ENCODE measurements at places on chromosomes 6 and 20.

GRCh38 chr6:110064744-110065524, 86.8 kb downstream of the GPR6 start:
- no peak for DNase-seq

DNA sequence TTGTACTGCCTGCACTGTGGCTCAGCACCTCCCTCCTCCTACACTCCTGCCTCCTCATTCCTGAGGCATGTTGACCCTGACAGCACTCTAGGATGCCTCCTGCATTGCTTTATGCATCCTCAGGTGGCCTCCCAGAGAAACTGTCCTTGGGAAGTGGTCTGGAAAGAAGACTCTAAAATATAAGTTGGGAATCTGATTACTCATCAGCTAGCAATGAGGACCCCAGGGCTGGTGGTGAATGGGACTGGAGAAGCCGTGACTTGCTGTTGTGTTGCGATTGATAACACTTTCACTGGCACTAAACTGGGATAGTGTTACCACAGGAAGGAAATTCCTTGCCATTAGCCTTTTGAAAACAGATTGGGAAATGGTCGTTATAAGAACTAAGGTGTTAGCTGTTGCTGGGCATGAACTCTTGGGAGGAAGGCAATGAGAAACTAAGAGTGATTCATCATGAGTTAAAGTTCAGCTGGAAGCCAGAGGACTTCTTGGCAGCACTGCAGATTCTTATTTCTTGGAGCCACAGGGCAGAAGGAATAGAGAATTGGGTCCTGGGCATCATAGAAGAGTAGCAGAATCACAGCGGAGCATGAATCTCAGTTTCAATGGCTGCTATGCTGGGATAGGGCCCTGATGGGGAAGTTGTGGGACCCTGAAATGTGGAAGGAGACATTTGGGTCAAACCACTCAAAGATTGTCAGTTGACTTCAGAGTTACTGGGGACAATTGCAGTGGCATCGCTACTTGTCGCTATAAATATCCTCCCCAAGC, 10.1 kb upstream of the SIRPD start:
- no peak for DNase-seq

GRCh38 chr6:5707281-5708045, 299.3 kb downstream of the NRN1 start:
- DNase-seq = no peak

DNA sequence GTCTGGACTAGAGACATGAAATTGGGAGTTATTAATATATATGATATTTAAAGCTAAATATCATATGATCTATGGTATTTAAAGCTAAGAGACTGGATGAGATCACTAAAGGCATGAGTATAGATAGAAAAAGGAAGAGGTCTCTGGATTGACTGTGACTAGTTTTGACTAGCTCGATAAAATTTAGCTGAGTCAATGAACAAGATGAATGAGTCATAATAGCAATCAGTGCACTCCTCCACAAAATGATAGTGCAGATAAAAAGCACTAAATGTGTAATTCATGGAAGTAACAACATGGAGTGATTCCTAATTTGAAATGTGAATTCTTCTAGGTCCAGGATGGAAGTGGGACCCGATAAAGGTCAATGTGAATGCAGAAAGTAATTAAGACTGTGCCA, 127.4 kb downstream of the PFDN4 start:
- DNase-seq = no peak

GRCh38 chr6:144712541-144712940, 427.4 kb downstream of the UTRN start:
- DNase-seq = no peak

GRCh38 chr6:138230221-138230620, 11.9 kb upstream of the PBOV1 start:
- DNase-seq = no peak

DNA sequence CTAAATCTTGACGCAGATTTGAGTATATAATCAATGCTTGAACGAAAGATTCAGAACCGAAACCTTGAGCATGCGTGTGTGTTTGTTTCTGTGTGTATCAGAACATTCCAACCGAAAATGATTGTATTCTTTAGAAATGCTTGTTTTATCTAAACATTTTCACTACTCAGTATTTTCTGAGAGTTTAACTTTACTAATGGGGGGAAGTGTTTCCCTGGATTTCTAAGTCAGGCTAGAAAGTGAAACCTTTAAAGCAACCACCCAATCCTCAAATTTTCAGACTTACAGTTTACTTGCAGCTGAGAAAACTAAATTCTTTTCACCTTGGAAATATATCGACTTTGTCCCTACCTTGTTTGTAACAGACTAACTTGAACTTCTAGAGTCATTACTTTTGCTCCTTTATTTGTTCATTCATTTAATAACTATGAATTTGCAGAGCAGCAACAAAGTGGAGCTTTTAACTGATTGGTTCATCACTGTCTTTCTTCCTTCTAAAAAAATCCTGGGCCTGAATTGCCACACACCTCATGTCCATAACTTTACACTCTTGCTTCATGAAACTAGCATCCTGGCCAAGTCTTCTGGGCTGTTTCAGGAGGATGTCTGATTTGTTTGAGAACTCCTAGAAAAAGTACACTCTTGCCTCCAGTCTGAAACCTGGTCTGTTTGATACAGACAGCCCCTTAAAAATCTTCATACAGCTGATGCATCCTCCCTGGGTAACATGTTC, 77.8 kb upstream of the XRN2 start:
- DNase-seq = no peak

DNA sequence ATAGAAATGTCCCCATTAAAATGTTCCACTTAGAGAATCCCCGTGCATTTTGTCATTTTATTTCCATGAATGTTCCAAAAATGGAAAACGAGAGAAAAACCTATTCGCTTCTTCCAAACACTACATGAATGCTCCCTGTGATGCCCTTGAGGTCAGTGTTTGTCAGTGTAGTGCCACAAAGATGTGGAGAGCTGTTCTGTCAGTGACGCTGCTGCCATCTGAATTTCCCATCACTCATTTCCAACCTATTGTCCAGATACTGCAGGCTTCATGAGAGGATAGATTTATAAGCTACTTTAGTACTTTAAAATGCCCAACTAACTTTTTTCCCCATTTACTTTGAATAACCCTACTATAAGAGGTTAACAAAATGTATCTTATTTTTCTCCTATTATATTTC, 335.8 kb downstream of the CDKAL1 start:
- no peak for DNase-seq

DNA sequence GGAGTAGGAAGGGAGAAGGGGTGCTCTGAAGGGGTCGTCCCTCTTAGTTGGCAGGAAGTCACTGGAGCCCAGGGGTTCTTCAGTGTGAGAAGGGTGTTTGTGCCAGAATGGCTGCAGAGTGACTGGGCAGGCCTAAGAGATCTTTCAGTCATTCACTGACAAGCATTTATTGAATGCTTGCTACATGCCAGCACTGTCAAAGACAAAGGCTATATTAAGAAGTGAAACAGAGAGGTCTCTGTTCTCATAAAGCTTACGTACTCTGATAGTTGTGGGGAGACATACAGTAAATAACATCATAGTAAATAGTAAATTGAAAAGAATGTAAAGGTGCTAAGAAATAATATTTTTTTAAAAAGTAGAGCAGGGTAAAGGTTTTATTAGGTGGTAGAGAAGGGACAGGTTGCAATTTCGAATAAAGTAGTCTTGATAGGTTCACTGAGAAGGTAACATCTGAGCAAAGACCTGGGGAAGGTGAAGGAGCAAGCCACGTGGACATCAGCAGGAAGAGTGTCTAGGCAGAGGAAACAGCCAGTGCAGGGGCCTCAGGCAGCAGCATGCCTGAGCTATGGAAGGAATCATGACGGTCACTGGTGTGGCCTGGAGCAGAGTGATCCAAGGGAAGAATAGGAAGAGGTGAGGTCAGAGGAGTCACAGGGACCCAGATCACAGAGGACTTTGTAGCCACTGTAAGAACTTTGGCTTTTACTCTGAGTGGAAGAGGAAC, 36.3 kb upstream of the RNF8 start:
- DNase-seq = no peak

DNA sequence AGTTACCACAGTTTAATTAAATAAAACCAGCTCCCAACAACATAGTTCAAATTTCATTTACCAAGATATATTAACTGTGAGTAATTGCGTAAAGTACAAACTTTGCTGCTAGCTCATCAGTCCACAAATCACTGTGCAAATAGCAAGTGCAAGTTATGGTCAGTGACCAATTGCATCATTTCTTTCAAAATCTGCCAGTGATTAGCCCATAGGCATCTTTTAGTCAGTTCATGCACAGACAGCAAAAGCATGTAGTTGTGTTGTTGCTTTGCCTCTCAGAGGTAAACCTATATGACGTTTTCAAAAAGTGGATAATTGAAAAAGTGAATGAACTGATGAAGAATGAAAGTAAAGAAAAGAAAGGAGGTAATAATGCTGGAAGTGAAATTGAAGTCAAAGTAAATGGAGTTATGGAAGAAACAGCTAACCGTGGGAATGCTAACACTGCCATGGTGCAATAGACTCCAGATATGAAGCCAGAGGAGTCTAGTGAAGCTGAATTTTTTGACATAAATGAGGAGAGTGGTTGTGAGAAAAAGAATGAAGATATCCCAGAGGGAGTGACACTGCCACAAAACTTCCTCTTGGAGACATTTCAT, 36.5 kb downstream of the ENPP1 start:
- no peak for DNase-seq

DNA sequence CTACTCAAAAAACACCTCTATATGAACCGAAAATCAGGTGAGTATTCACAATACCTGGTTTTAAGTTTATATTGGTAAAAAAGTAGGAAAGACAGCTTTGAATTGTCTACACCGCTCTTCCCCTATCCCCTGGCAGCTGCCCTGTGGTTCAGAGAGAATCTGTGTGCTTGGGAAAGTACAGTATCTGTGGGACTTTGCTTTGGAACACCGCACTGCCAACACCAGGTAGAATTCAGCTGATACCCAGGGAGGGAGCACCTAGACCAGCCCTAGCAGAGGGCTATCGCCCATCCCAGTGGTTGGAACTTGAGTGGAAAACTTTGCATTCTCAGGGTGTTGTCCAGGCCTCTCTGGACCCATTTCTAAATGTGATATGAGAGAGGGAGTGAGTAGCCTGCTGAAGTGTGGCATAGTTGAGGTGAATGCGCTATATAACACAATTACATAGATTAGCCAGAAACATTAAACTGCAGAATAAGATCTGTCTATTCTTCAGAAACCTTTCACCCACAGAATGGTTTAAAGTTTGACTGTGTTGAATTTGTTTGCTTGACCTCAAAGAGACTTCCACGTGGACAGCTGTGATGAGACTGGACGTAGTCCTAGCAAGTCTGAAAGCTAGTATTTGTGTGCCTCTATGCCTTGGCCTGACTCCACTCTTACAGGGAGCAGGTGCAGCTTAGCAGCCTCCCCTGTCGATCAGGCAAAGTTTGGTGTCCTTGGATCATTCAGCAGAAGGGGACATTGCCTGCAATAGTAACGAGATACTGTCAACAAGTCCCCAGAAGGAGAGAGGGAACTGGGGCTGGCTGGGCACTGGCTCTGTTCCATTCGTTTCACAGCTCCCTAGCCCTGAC, 11.5 kb upstream of the MPC1 start:
- no peak for DNase-seq

GRCh38 chr20:62219992-62220665, at the start of gene HRH3:
HRH3 (minus strand) TSS chr20:62220278; CDS start chr20:62219970, 308 bp downstream.
- peak; percentile 71 for DNase-seq

GRCh38 chr6:155388591-155388990, 67.0 kb downstream of the NOX3 start:
- DNase-seq = no peak

GRCh38 chr6:158314737-158315136, 2.5 kb downstream of the TULP4 start:
- DNase-seq = no peak

GRCh38 chr6:53854843-53855567, 60.2 kb downstream of the LRRC1 start:
- DNase-seq = no peak

- no peak for DNase-seq
These were observed 32.7 kb downstream of the PTPRK start for GRCh38 chr6:128487746-128488145.

DNA sequence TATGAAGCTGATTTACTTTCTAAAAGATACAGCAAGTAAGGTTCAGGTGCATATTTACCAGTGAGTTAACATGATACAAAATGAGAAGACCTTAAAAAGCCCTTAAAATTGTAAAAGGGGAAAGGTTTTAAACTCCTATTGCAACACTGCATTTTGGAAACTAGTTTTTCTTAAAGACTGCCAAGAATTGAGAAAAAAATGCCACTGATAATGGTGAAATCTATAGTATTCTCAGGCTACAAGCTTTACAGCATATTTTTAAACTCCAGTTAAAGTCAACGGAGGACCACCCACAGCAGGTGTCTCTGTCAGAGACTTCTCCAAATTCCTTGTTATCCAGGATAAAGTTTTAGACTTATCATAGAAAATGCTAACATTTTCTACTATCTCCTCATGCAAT, 53.6 kb downstream of the ELOVL5 start:
- DNase-seq = no peak

DNA sequence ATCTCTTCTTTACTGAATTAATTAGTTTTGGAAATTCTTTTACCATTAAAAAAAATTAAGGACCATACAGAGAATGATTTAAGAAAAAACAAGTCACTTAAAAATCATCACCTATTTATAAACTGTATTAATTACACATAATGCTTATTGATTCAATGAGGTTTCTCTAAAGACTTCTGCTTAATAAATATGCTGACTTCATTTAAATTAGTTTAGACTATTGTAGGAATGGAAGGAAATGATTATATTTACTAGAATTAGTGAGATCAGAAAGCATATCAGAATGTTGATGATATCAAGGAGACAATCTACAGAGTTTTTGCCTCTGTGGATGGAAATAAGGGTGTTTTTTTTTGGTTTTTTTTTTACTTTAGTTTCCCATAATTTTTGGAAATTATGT, 34.6 kb upstream of the SMIM28 start:
- no peak for DNase-seq

GRCh38 chr6:43713643-43714310, 26.2 kb upstream of the MRPS18A start:
- no peak for DNase-seq

DNA sequence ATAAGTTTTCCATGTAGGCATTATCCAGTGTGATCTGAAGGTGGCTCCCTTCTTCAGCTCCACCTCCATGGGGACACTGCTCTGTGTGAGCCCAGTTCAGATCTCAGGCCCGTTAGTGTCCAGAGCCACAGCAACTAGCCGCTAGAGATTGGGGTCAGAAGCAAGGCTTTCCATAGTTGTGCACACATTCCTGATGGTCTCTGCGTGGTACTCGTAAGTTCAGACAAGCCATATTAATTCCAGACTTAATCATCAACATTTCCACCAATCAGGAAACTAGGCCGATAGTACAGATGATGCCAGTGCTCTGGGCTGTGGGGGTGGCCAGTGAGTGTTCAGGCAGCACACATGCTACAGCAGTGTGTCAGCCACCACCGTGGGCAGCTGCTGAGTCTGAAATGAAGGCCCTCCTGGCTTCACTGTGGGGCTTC, 17.5 kb upstream of the SYNCRIP start:
- DNase-seq = no peak

DNA sequence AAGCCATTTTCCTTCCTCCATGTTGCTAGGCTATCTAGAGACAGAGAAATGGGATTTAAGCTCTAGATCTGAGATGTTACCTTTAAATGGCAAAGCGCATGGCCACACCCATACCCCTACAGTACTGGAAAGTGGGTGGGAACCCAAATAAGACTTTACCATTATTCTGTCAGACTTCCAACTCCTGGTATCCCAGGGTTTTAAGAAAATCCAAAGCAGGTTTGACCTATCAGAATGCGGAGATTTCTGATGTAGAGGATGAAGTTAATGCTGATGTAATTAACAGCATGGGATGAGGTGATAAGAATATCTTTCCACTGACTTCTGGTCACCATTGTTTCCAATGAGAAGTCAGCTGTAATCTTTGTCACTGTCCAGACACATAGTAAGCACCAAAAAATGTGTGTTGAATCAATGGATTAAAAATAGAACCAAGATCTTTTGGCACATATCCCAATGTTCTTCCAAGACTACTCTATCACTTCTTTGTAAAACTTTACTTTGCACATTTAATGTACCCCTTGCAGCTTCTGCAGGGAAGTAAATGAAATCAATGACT, 140.8 kb upstream of the INSM1 start:
- no peak for DNase-seq

Data from Peyer's patch (tissue), 4 donors.